Effector CD4-positive, alpha-beta T cell (primary cell): ENCODE measurements at places on chromosomes 13 and 19.

DNA sequence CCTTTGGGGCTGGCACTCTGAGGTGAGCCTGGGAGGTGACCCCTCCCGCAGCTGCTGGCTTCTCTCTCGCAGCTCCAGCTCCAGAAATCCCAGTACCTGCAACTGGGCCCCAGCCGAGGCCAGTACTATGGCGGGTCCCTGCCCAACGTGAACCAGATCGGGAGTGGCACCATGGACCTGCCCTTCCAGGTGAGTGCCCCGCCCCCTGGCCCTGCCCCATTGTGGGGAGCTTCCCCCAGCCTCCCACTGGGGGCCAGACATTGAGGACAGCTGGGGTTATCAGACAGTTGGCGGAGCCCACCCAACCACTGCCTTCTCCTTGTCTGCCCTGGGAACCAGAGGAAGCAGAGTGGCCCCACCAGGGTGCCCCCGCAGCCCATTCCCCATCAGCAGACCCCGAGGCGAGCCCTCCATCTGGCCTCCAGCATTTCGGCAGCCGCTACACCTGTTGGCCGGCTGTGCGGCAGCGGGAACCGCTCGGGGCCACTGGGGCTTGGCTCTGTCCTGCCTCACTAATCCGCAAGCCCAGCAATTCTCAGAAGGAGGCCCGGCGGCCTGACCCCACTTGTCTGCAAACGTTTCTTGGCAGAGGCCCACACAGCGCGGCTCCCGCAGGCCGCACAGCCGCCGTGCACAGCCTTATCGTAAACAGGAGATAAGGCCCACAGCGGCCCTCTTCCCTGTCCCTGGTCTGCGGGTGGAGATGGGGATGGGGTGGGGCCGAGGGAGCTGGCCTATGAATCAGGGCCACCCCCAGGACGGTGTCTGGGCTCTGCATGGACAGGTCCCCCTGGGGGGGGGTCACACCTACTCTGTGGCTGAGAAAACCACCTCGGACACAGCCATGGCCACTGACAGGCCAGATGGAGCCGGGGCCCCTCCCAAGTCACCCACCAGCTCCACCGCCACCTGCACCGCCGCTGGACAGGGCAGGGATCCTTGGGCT is 48.0 kb downstream of the COMP start:
- DNase-seq, result no peak

- no peak for DNase-seq
Observed at GRCh38 chr19:35285095-35285449, 2.7 kb downstream of the HAMP start.

DNA sequence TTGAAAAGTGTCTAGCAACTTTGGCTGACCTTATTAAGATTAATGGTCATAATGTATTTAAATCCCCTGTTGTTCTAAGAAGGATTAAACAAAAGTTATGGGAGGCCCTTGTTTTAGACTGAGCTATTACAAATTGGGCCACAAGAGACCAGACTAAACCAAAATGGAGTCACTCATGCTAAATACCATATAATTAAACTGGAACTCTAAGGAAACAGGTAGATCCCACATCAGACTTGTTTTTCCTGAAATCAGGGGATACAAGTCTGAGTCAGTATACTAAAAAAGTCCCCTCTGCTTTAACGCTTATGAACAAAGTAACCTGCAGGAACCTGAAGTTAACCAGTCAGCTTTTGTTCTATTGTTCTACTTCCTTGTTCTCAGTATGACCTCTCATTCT is 305.9 kb upstream of the SGCG start:
- no peak for DNase-seq

DNA sequence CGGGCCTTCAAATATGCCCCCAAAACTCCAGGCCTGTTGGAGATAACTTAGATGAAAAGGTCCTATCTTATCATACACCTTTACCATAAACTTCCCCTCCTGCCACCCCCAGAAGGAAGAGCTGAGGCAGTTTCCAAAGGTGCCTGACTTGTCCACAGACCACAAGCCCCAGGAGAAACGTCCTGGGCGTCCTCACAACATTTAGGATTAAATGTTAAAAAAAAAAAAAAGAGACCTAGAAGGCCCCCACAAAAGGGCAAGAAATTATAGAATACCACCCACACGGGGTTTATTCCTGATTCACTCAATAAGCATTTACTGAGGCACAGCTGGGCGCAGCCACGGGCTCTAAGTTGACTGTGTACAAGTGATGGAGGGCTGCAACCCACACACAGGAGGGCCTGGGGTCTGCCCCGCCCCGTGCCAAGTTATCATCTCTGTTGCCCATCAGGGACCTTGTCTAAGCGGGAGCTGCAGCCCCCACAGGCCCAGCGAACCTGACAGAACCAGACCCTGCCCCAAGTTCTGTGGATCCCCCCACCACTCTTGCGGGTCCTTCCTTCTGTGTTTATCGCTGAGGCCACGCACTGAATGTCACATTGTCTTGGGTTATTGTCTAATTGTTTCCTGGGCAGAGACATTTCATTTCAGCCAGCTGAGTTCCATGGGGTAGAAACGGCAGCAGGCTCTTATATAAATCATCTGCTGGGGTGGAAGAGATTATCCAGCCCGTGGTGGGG is 83.0 kb upstream of the TM9SF2 start:
- no peak for DNase-seq

GRCh38 chr19:44566984-44567383 is 37.5 kb upstream of the CEACAM20 start:
- DNase-seq, result no peak

- no peak for DNase-seq
Observed at GRCh38 chr13:33050161-33050560, 33.9 kb downstream of the KL start.

DNA sequence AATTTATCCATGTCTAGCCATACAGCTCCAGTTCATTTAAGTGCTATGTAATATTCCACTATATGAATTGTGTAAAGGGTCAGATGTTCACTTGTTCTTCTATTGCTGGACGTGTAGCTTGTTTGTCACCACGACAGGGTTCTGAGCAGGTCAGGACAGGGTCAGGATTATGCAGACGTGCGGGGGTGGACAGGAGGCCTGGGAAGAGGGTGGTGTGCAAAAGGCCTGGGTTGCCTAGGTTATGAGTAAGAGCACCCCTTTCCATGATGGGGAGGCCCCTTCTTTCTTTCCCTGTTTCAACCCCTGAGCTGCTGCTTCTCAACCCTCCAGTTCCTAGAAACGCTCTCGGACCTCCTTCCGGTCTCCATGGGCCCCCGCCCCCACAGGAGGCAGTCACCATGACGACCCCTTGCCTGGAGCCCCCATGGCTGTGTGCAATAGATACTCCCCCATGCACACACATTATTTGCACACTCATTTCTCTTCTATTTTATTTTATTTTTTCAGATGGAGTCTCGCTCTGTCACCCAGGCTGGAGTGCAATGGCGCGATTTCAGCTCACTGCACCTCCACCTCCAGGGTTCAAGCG is 2.0 kb downstream of the EXOC3L2 start:
- no peak for DNase-seq

DNA sequence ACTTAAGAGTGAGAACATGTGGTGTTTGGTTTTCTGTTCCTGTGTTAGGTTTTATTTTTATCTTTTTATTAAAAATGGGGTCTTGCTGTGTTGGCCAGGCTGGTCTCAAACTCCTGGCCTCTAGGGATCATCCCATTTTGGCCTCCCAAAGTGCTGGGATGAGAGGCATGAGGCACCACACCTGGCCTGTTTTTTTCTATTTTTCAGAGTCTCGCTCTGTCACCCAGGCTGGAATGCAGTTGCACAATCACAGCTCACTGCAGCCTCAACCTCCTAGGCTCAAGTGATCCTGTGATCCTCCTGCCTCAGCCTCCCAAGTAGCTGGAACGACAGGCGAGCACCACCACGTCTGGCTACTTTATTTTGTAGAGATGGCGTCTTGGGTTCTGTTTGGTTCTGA is 7.6 kb downstream of the ZNF574 start:
- no peak for DNase-seq

DNA sequence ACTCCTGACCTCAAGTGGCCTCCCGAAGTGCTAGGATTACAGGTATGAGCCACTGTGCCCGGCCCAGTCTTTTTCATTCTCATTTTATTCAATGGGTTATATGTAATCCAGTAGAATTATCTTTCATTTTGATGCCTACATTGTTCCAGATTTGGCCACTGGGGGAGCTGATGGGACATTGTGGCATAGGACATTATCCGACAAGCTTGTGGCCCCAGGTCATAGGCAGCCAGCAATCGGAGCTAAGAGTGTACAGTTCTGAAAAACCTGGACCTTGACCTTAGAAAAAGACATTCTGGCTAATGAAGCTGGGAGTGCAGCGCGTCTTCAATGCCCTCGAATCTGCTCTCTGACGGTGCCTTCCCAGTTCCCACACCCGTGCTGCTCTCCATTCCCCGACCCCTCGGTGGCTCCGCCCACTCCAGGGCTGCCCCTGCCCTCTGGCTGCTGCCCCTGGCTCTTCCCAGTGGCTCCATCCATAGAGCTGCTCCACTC is 108.7 kb downstream of the TEX29 start:
- no peak for DNase-seq

GRCh38 chr19:12723381-12723640 is 421 bp downstream of the TNPO2 start:
- DNase-seq, result no peak

- DNase-seq, result no peak
Observed at GRCh38 chr13:22846551-22846950, 334.2 kb upstream of the SGCG start.

DNA sequence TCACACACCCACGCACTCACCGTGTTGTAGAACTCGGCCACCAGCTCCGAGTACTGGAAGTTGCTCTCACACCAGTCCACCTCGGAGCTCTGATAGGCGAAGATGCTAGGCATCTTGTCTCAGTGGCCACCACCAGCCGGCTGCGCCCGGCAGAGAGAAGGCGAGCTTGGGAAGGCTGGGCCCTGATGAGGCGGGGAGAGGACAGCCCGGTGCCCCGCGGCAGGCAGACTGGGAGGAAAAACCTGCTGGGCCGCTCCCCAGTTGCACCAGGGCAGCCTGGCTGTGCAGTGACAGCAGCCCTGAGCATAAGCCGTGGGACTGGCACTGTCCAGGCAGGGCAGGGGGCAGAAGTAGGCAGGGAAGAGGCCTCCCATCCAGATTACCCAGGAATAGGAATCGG is at the start of gene ACER1:
Gene ACER1, minus strand, starts transcription at position 174 of the 400 bp plus-strand sequence. Its CDS starts 61 bp downstream, at position 113.
- no peak for DNase-seq

DNA sequence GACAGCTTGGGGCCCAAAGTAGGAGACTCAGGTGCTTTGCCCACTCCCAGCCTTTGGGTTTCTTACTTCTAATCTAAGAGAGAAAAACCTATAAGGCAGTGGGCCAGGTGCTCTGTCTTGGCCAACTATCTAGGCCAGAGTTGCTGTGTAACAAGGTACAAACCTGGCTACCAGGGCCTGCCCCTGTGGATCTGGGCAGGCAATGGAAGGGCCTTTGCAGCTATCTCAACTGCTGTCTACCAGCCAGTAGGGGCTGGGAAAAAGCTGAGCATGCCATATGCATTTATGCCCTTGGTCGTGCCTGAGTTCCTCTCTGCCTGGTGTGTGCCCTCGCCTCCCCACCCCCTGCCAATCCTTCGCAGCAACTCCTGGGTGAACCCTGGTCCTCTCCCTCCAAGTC is 16.7 kb upstream of the SERPINE3 start:
- no peak for DNase-seq

DNA sequence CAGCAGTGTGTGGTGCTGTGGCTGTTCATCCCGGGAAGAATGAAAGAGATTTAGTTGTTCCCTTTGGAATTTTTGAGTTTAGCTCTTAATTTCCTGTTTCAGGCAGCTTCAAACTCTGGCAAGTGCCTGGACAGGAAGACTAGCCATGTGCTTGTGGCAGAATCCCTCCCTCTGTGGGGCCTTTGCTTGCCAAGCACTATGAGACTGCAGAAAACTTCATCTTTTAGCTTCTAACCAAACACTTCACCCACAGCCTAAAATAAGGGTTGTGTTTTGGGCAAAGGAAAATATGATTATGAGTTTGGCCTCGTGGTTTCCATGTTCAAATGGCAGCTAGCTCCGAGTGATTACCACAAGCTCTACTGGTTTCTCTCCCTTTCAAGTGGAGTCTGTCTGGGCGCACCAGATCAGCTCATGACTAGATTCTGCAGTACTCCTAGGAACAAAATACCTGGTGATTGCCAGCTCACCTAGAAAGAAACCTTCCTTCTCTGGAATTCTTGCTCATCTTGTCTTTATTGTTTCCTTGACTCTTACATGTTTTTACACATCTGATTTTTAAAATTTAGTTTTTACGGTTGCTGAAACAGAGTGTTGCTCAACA is 707.5 kb downstream of the SLITRK6 start:
- no peak for DNase-seq

- no peak for DNase-seq
Observed at GRCh38 chr13:41370736-41371135, 59.7 kb downstream of the NAA16 start.

- DNase-seq, result no peak
Observed at GRCh38 chr13:86476656-86477055, 677.4 kb upstream of the SLITRK6 start.

- DNase-seq, result no peak
Observed at GRCh38 chr13:110394371-110394841, 87.3 kb downstream of the COL4A2 start.

DNA sequence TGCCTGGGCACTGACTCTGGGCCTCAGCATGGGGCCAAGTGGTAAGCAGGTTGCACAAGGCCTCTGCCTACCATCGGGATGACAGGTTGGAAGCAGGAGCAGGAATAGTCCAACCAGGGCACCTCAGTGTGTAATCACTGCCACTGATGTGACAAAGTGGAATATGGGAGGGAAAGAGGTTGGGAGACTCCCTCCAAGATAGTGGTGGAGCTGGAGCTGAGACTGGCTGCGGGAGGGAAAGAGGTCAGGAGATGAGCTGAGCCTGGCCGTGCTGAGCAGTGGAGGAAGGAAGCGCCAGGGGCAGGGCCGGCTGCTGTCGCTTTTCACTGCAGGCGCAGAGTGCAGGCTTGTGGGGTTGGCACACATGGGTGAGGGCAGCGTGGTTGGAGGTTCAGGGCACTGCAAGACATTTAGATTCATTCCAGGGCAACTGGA is 6.8 kb downstream of the UPF3A start:
- no peak for DNase-seq

DNA sequence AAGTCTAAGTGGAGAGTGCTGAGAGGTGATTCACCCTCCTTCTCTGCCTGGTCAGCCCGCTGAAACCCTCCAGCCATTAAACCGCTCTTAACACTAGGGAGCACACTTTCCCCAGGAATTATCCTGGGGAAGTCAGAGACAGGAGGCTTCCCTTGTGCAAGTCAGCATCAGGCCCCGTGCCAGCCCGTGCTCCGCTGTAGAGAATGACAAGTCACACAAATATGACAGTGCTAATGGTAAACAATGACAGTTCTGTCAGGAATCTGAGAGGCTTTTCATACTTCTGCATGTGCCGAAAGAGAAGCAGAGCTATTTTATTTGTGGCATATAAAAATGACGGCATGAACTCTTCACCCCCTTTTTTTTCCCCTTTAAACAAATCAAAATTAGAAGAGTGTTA is 816.9 kb upstream of the SLC10A2 start:
- no peak for DNase-seq

- no peak for DNase-seq
Observed at GRCh38 chr19:7661744-7662538, 6.9 kb upstream of the RETN start.

- no peak for DNase-seq
Observed at GRCh38 chr13:66974174-66974573, 256.0 kb downstream of the PCDH9 start.

GRCh38 chr13:34241332-34241731 is 423.4 kb downstream of the RFC3 start:
- no peak for DNase-seq
